Activated CD4-positive, alpha-beta memory T cell treated with anti-CD3 and anti-CD28 coated beads for 36 hours (primary cell): ENCODE measurements at places on chromosomes 3 and 15.

GRCh38 chr15:54979964-54980363 lies 216.8 kb downstream of the RSL24D1 start:
- no peak for DNase-seq

DNA sequence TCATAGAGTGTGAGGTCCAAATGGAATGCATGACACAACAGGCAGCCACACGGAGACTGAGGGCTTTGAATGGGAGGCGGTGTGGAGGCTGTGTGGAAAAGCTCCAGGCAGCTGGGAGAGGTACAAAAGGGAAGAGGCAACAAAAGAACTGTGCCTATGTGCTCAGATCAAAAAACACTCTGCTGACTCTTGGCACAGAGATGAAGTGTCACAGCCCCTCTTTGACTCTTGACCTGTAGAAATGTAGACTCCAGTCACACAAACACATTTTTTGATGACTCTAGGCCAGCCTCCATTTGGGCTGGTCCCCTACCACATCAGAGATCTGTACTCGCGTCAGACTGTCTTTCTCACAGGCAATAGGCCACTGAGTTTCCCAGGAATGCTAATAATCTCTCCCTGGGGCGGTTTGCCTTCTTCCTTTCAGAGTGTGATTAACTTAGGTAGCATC lies 456.0 kb downstream of the TUSC7 start:
- DNase-seq, result no peak

DNA sequence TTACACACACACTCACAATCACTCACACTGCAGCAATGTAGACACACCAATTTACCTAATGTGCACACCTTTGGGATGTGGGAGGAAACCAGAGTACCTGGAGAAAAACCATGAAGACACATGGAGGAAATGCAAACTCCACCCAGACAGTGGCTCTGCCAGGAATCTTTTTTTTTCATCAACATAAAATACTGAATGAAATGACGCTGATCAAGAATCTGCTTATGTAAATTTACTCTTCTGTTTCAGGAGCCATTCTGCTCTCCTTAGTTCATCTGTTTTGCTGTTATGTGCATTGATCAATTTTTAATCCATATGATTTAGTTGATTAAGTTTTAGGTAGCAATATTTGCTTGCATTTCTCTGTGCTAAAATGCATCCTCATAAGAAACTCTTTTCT lies 414.2 kb upstream of the CCDC54 start:
- no peak for DNase-seq

DNA sequence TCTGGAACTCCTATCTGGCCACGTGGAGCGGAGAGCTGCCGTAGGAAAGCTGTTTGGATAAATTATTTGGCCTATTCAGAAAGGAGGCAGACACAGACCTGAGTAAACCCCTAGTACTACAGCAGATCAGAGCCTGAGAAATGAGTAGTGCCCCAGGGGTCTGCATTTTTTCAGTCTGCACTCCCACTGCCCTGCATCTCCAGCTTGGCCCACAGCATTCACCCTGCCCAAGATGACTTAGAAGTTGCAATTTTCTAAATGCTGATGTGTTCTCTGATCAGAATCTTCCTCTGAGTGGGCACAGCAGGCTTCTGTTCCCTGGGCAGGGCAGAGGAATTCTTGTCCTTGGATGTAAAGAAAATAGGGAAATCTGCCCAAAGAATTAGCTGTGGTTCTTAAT lies 55.1 kb upstream of the PIK3CB start:
- DNase-seq, result no peak

DNA sequence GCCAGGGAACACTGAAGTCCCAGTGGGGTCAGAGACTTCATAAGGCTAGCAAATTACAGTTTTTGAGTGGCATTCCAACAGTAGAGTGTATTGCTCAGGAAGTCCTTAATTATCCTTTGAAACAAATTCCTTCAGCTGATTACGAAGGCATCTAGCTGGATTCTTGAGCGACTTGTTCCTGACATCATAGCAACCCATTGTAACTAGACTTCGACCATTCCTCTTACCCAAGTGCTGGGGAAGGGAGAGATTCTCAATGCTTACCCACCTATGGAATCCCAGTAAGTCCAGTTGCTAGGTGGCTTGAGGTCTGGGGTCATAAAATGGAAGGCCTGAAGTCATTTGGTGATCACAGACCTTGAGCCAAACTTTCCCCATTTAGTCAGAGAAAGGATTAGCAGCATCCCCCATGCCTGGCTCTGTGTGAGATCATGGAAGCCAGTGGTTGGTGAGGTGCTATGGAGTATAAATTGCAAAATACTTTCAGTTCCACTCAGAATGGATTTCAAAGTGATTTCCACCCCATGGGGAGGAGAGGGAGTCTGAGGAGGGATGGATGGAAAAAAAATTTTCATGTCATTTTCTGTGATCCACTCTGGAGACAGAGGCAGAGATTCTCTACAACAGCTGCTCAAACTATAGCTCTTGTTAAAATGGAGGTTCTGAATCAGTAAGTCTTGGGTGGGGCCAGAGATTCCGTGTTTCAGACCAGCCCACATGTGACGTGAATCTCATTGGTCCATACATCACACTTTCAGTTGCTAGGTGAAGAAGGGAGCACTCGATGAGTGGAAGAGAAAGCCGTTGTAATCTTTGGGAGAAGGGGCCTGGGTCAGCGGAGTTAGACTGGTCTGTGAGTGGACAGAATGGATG lies 45.7 kb downstream of the CD86 start:
- peak; percentile 72 for DNase-seq

DNA sequence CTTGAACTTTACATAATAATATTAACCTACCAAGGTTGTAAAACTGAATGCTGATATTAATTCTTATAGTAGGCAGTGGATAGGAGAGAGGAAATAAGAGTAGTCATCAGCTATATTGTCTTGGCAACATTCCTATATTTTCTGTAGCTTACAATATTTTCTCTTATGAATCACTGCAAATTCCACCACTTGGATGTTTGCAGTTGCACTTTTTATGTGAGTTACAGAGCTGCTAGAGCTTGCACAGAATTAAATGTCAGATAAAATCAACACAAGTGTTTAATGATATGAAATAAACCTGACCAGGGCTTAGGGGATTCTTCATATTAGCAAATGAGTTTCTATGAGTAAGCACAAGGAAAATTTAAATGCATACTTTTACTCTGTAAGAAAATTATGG lies 1710.1 kb downstream of the SI start:
- no peak for DNase-seq

- DNase-seq, result no peak
Observed at GRCh38 chr3:12518261-12519028, 26.9 kb downstream of the MKRN2OS start.

- DNase-seq, result no peak
Observed at GRCh38 chr3:57943525-57944495, 64.4 kb upstream of the FLNB start.

GRCh38 chr3:45529697-45530096 lies 64.9 kb upstream of the LIMD1 start:
- no peak for DNase-seq

GRCh38 chr3:59320080-59320479 lies 270.3 kb upstream of the CFAP20DC start:
- DNase-seq, result no peak

- peak; percentile 18 for DNase-seq
Observed at GRCh38 chr3:129577925-129578786, 28.3 kb downstream of the PLXND1 start.

DNA sequence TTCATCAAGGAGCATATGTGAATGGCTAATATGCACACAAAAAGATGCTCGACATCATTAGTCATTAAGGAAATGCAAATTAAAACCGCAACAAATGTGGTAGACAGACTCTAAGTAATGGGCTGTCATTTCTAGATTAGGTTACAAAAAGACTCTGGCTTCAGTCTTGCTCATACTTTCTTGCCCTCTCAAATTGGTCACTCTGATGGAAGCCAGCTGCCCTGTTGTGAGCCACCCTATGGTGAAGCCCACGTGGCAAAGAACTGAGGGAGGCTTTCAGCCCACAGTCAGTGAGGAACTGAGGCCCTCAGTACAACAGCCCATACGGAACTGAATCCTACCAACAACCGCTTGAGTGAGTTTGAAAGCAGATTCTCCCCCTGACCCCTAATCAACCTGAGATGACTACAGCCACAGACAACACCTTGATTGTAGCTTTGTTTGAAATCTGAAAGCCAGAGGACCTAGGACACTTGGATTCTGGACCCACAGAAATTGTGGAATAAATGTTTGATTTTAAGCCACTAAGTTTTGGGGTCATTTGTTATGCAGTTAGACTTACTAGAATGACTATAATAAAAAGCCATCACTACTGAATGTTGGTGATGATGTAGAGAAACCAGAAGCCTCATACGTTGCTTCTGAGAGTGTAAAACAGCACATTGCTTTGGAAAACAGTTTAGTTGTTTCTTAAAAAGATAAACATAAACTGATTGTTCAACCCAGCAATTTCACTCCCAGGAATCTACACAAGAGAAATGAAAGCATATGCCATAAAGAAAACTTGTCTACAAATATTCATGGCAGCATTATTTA lies 45.7 kb downstream of the EHHADH start:
- peak; percentile 41 for DNase-seq

GRCh38 chr3:160098261-160098908 lies 109.8 kb downstream of the IL12A start:
- no peak for DNase-seq

DNA sequence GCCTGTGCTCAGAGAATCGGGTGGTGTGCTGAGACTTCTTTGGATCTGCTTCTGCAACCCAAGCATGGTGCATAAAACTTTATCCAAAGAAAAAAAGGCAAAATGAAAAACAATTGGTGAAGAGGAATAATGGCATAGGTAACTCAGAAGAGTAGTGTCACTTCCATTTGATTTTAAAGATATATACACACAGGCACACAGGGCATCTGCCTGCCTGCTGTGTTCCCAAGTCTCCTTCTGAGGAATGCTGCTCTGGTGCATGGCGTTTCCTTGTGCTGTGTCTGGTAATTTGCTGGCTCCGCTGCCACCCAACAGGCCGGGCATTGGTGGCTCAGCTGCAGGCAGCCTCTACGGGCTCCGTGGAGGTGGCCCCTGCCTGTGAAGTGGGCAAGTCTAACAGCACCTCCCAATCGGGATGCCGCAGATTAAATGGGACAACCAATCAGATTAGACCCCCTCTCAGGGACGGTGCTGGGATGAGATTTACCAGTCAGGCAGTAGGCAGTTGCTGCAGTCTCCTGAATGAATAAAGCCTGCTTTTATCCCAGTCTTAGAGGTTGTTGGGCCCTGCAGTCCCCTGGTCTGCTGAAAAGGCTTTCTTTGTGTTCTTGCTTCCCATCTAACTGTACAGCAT lies 253.7 kb upstream of the RASGRP1 start:
- DNase-seq, result no peak

DNA sequence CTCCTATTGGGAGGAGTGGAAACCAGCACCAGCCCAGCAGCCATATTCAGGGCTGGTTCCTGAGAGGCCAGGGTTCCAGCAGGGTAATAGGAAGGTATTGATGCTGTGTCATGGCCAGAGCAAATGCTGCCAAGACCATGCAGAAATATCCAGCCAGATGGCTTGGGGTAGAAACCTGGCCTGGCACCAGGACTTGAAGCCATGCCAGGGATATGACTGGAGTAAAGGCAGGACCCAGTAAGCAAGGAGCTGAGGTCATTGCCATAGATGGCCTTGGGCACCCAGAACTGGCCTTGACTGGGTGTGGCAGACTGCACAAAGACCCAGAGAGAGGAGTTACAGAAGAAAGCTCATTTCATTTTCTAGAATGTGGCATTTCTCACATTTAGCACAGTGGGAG lies 257.6 kb upstream of the GOLGA6L4 start:
- no peak for DNase-seq

DNA sequence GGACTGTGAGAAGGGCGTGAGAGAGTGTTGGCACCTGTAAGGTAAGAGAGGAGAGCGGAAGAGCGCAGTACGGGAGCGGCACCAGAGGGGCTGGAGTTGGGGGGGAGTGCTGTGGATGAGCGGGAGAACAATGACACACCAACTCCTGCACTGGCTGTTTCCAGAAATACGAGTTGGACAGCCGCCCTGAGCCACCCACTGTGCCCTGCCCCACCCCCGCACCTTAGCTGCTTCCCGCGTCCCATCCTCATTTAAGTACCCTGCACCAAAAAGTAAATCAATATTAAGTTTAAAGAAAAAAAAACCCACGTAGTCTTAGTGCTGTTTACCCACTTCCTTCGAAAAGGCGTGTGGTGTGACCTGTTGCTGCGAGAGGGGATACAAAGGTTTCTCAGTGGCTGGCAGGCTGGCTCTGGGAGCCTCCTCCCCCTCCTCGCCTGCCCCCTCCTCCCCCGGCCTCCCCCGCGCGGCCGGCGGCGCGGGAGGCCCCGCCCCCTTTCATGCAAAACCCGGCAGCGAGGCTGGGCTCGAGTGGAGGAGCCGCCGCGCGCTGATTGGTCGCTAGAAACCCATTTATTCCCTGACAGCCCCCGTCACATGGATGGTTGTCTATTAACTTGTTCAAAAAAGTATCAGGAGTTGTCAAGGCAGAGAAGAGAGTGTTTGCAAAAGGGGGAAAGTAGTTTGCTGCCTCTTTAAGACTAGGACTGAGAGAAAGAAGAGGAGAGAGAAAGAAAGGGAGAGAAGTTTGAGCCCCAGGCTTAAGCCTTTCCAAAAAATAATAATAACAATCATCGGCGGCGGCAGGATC lies at the start of gene SOX2:
Gene SOX2, plus strand, starts transcription at position 601 of the 811 bp plus-strand sequence. CDS start 436 bp downstream, outside the sequence.
- peak; percentile 33 for DNase-seq

GRCh38 chr3:168876346-168877035 lies 780.8 kb upstream of the GOLIM4 start:
- no peak for DNase-seq

DNA sequence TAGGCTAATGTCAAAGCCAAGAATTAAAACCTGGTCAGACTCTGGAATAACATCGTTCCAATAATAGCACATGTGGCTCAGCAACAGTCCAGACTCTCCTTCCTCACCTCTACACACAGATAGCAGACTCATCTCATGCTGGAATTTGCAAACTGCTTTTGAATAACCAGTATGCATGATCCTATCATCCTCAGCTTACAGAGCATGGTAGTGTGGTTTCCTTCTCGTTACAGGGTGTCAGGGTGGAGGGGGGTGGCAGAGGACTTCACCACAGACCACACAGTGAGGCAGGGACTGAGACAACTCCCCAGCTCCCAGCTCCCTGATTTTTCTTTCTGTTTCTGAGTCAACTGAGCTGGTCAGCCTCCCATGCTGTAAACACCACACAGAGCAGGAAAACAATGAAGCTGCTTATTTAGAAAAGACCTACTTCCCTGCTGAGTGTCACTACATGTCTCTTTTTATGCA lies 101.6 kb downstream of the RPL22L1 start:
- no peak for DNase-seq

- no peak for DNase-seq
Observed at GRCh38 chr3:126711121-126711760, 7.2 kb downstream of the CHCHD6 start.

- no peak for DNase-seq
Observed at GRCh38 chr3:158447408-158447807, 123.6 kb upstream of the MLF1 start.

DNA sequence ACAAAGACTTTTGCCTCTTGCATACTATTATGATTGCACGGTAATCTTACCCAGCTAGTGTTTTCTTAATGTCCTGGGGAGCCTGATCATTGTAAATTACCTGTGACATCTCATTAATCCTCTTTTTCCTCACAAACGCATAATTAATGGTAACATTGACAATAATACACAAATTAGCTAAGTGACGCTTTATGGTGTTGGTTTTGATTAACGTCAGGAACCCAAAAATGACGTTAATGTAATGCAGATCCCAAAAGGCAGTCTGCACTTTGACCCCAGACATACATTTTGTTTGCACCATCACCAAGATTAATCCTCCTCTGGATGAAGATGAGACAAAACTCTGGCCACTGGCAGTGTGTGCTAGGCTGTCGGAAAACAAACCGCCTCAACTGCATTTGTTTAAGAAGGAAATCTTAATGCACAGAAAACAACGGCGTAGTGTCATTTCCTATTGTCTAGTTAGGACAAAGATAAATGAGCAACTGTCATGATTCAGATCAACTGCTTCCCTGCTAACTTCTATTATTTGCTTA lies 83.9 kb upstream of the CDIN1 start:
- DNase-seq, result no peak
